Activated T-helper 9 cell treated with anti-CD3 and anti-CD28 coated beads, Interleukin-2, amount 50 U/mL, for 16 hours (primary cell): ENCODE measurements at places on chromosomes 2 and 18.

DNA sequence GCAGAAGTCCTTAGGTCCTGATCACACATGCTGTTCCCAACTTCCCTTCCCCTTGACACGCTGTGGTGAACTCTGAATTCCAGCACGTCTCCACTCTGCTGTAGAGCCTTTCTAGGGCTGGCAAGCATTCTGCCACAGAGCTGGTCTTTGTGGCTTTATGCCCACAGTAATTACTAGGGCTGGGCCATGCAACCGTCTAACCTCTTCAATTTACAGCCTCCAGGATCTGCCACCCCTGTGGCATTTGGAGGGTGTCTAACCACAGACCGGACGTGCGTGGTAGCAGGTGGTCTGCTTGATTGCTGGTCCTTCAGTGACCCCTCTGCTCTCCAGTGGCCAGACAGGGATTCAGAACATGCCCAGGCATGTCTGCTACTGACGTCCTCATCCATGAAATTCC, 43.1 kb upstream of the TGFA start:
- no peak for DNase-seq

DNA sequence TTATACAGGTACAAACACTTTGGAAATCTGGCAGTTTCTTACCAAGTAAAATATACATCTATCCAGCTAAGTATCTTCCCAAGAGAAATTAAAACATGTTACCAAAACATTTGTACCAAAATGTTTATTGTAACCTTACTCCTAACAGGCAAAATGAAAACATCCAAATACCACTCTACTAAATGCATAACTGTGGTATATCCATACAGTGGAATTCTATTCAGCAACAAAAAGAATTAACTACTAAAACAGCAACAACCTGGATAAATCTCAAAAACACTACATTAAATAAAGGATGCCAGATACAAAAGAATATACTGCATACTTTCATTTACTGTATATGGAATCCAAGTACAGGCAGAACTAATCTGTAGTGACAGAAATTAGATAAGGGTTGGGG, 51.1 kb downstream of the TLK1 start:
- DNase-seq: no peak

- DNase-seq: no peak
Measured at GRCh38 chr2:144467502-144468137, 52.3 kb downstream of the ZEB2 start.

DNA sequence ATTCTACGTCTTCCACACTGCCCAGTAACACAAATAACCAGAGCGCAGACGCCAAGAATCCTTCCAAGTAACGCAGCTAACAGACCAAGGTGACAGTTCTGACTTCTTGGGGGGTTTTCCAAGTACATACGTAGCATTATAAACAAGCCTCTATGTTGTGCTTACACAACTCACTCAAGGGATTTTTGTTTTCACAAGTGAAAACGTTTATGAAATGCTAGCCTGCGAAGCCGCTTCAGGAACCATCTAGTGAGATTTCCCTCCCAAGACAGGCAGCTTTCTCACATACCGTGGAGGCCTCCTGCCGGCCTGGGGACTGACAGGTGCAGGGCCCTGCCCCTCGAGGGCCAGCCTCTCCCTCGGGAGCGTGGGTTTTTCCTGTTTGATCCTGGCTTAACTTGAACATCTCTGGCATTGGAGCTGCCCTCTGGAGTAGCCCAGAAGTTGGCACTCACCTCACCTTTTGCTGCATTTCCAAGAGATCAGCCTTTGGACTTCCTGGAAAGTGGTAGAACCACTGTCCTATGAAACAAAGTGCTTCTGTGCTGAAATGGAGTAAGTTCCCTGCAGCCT, 151.1 kb downstream of the MBP start:
- DNase-seq: no peak
